Mammary epithelial cell (primary cell): ENCODE measurements at places on chromosomes 12 and 14.

DNA sequence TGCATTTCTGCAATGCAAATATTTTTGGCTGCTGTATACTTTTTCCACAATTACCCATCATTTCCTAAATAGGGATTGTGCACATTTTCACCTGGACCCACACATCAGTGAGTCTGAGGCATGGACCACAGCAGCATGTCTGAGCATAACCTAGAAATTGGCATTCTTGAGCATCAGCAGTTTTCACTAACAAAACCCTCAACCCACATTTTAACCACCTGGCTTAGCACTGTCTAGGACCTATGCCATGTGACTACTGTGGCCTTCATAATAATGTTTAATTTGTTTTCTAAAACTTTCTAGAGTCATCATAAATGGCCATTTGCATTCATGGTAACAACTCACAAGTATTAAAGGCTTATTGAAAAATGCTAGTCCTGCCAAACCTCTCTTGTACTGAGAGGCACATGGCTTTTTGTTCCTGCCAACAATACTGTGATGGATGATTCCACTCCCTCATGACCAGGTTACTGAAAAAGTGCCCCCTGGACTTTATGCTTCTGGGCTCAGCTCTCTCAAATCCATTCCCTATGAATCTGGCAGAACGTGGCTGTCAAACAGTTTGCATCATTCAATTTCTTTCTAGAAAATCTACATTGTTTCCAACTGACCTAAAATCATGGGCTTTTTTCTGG lies 240.0 kb downstream of the MDGA2 start:
- DNase-seq = no peak

GRCh38 chr12:32545413-32545980 lies 133.6 kb upstream of the DNM1L start:
- no peak for DNase-seq

DNA sequence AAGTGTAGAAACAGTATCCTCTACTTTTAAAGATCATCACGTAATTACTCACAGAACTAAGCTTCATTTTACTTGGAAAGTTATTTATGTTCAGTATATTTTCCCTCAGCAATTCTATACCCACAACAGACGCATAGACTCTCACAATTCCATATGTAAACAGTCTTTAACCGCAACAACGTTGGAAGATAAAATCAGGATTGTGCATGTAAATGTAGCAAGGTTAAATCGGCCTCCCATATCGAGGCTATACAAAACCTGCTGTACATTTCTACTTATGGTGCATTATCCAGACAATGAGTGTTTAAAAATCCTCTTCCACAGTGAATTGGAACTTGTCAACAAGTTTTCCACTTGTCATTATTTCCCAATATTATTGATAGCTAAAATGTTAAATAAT lies 581.1 kb downstream of the SLC16A7 start:
- no peak for DNase-seq

DNA sequence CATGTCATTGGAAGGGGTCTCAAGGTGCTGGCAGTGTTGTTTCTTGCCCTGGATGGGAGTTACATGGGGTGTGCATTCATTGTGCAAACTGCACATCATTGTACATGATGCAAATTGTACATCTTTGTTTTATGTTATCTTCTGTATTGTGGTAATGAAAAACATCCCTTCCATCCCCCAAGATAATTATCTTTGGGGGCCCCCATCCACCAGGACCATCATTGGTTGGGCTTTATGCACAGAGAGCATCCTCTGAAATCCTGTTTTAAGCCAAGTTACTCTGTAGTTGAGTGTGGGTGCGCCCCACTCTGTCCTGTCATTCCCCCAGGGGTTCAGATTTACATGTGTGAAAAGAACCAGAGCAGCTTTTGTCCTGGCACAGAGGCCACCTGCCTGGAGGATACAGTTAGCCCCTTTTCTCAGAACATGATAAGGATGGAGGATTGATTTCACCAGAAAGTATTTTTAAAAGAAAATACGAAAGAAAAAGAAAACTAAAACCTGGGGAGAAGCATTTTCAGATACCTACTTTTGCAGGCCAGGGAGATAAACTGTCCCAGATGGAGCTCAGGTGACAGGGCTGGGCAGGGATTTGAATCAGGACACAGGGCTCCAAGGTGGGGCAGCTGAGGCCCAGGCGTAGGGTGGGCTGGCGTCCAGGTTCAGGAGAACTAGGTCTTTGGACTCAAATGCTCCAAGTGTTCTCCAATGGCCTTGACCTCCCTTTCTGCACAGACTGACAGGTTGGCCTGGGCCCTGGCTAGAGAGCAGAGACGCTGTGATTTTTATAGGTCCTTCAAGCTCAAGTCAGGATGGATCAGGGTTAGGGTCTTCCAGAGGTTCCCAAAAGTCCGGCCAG lies 17.2 kb downstream of the WSCD2 start:
- no peak for DNase-seq
